ENCODE measurements at places on chromosomes 12 and 14. TPM values are rescaled to one million over a fixed set of nuclear protein-coding genes. Genes with fewer than 3 reads are reported as not detected.

TMEM253 gene
- 0.17 TPM for total RNA-seq

GPR132 gene
- total RNA-seq: 0.47 TPM

EMC9 gene
- 35.1 TPM for total RNA-seq

INSM2 gene
- total RNA-seq: not detected

PKP2 gene
- total RNA-seq: 4.4 TPM

PRKD1 gene
- total RNA-seq: 0.79 TPM

GRCh38 chr12:118377884-118378470 lies 1.6 kb downstream of the SUDS3 start:
- DNase-seq: peak; percentile 68

DNA sequence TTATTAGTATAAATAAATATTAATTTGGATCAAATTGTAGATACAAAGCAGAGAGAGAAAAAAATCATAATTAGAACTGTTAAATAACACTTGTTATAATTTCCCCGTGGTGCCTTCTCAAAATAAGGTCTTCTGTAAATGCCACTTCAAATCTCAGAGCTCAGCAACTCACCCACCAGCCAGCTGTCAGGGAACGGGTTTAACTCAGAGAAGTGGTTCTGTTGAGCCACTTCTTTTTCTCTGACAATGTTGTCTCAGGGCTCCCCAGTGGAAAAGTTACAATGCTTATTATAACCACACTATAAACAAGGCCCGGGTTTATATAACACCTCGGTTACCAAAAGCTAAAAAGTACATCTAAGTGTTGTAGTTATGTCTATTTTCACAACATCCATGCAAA lies 452.6 kb downstream of the GLT1D1 start:
- DNase-seq: no peak

- peak; percentile 70 for DNase-seq
Measured at GRCh38 chr12:111434680-111435338, 29.1 kb downstream of the SH2B3 start.

DNA sequence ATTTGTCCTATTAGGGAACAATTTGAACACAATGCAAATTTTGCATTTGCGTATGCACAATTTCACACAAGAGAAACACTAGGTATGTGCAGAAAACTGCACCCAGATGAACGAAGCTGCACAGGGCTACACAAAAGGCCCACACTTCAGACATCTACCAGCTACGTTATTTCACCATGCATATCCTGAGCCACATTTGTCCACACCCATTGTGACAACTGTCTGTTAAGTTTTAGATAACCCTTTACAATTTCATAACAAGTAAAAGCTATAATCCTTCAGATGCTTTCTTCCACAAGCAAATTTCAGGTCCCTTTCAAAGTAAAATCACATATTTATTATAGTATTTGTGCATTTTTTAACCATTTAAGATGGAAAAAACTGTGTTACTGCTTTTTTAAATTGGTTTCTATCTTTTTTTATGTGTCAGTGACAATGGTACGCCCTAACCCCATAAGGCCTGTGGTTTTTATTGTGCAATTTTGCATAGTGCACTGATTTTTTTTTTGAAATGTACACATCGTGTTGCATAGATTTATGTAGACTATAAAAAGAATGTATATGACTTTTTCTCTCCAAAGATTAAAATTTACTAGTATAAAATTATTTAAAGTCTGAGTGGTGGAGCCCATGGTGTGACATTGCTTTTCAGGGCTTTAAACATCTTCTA lies 87.8 kb upstream of the BTG1 start:
- no peak for DNase-seq

DNA sequence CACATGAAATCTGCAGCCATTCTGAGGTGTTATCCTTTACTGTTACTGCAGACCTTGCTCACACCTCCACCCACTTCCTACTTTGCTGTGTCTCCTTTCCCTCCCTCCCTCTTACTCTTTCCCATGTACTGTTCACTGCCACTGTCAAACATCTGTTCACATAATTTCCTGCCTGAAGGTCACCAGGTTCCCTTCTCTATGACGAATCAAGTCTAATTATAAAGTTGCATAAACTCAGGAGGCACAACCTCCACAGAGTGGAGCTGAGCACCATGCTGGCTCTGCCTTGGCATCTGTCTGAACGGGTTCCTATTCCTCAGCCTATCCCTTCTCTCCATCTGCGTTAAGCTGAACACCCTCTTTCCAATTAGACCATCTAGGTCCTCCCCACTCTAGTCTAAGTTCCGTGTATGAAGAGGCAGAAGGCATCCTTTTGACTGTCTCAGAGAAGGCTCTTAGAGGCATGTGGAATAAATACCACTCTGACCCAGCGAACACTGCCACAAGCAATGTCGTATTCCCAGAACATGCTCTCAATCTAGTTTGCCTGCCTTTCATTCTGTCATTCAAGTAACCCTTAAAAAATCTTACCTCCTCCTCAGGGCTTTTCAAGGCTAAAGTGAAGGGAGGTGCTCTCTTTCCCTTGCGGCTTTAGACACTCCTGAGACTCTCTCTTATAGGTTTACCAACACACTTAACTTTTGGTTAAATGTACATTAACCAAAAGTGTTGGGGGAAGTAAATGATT lies 48.7 kb downstream of the ACADS start:
- no peak for DNase-seq

DNA sequence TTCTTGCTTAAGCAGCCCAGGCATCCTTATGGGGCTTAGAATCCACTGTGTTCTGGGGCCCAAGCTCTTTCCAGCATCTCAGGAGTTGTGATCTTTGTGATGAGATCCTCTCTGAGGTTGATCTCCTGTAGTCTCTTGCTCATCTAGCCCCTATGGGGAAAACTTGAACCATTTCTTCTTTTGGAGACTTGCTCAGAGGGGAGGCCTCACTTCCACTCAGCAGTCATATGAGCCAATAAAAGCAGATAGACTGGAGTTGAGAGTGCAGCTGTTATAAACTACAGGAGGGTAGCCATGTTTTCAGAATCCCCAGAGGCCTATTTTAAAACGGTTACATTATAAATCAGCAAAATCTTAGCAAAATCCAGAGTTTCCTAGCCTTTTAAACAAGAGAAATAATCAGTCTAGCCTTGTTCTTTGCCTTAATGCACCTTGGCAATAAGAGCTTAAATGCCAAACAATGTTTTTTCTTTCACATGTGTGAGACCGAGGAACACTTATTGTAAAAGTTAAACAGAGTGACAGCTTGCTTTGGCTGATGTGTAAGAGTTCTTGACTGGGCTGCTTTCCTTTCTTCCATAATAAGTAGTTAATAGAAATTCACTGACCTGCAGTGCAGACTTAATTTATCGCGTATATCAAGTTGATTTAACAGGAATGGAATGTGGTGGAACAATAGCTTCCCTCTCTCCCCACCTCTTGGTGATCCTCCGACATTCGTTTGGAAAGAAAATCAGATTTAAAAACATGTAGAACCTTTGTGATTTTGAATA lies 168.3 kb downstream of the NEDD1 start:
- no peak for DNase-seq

DNA sequence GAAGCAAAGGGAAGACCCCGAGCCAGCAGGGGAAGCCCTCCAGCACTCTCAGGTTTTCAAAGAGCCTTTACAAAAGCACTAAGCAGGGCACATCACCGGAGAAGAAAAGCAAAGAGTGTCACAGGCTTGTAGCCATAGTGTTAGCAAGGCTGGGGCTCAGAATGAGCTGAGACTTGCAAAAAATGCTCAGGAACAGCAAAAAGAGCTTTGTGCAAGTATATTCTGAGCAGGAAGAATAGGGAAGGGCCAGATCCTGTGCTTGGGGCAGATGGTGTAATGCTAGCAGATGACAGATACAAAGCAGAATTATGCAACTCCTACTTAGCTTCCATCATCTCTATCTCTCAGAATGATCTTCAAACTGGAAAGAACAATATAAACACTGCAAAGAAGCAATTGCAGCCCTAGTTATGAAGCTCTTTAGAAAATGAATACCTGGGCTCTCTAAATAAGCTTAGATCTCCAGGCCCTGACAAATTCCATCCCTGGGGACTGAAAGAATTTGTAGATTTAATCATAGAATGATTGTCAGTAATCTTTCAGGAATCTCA lies 23.7 kb upstream of the PARP11 start:
- no peak for DNase-seq

GRCh38 chr14:34072921-34073320 lies 122.0 kb upstream of the EGLN3 start:
- no peak for DNase-seq

GRCh38 chr12:40378691-40379090 lies 153.9 kb downstream of the LRRK2 start:
- no peak for DNase-seq

- no peak for DNase-seq
Measured at GRCh38 chr14:80078501-80078900, 132.8 kb downstream of the DIO2 start.

DNA sequence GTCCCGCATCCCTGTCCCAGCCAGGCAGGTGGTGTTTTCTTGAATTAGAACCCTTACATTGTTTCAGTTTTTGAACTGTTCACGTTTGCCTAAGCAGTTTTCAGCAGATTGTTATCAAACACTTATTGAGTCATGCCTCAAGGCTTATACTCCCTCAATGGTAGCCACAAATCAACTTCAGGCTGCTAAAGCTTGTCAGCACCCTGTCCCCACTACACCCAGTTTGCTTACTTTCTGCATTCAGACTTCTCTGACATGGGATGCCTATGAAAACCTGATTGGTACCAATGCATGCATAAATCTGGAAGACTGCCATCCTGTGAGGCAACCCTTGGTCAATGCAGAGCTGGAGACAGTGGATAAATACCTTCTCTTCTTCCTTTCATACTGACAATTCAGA lies 225.4 kb downstream of the BTG1 start:
- DNase-seq: no peak

- DNase-seq: no peak
Measured at GRCh38 chr14:93114068-93114710, 1.5 kb downstream of the ITPK1 start.

Measured in psoas muscle (tissue), 8 donors.